ENCODE measurements at places on chromosomes 13 and 19.
A peak's percentile ranks its signal among the peaks of the same experiment; 100 is the strongest.

DNA sequence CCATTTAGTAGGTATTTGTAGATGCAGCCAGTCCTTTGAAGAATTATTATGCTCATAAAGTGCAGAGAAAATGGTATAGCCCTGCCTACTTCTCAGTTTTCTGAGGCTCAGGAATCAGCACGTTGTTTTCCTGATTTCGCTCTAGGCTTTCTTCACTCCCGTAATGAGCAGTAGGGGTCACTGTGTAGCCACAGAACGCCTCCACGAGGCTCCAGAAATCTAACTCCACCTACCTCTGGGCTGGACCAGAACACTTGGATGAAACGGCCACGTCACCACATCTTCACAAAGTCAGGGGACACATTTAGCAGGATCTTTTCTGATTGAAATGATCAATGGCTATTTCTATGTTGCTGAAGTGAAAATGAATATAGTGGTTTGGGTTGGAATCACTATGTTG lies 49.8 kb upstream of the GTF3A start:
- peak; percentile 80 for DNase-seq

- DNase-seq, result no peak
Observed at GRCh38 chr19:19711934-19712828, 20.7 kb downstream of the ZNF14 start.

- no peak for DNase-seq
Observed at GRCh38 chr19:43420954-43421353, 6.3 kb downstream of the TEX101 start.

DNA sequence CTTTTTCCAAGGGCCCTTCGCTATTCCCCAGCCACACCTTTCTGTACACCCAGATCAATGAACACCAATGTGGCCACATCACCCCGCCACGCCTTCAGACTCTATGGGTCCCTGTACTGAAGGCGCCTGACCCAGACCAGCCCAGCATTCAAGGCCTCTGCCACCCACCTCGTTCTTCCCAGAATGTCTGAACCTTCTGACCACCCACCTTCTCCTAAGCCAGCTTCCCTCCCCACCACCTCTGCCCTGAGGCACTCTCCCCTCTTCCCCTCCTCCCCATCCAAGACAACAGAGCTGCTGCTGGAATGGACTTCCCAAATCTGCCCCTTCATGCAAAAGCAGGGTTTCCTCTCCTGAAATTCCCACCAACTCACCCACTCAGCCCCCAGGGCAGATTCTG lies 3.3 kb upstream of the CEACAM20 start:
- DNase-seq, result no peak

DNA sequence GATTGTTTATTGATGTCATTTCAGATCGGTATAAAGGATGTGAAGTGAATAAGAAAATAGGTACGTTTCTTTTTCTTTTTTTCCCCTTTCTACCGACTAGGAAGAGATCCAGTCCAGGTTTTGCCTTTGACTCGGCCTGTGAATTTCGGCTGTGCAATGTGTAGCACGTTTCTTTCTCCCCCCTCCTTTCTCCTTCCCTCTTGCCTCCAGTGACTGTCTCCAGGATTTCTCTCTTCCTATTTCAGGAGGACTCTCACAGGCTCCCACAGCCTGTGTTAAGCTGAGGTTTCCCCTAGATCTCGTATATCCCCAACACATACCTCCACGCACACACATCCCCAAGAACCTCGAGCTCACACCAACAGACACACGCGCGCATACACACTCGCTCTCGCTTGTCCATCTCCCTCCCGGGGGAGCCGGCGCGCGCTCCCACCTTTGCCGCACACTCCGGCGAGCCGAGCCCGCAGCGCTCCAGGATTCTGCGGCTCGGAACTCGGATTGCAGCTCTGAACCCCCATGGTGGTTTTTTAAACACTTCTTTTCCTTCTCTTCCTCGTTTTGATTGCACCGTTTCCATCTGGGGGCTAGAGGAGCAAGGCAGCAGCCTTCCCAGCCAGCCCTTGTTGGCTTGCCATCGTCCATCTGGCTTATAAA lies at the start of gene GPC6:
TSS of gene GPC6 (plus strand) at position 185 of the 657 bp plus-strand sequence.
- DNase-seq, result peak; percentile 95

DNA sequence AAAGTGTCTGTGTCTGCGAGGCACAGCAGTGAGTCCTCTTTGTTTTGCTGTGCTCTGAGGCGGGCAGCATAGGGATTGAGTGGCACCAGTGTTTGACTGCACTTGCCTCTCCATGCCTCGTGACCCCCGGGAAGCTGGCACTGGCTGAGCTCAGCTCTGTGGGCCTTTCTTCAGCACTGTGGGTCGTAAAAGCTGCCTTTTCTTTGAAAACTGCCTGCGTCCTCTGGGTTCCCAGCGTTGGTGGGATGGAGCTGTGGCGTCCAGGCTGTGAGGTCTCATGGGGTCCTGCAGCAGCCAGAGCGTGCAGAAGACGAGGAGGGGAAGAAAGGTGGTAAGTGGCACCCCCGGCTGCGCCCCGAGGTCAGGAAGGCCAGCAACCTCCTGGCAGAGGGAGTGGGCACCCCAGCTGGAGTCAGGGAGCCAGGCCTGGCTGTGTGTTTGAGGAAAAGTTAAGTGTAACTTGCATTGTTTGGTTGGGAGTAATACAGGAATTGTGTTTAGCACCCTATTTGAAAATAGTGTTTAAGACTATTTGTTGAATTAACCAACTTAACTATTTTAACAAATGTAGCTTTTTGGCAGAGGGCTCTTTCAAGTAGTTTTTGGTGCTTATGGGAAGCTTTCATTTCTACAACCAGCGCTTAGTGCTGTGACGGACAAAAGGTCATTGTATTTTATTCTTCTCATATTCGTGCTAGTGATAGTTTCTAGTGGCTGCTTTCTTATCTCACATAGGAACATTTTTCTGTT lies 79.3 kb upstream of the TEX29 start:
- DNase-seq, result no peak

- no peak for DNase-seq
Observed at GRCh38 chr19:27971869-27972268, 1241.1 kb downstream of the UQCRFS1 start.

GRCh38 chr13:43411741-43412140 lies 375.0 kb downstream of the ENOX1 start:
- DNase-seq, result no peak

DNA sequence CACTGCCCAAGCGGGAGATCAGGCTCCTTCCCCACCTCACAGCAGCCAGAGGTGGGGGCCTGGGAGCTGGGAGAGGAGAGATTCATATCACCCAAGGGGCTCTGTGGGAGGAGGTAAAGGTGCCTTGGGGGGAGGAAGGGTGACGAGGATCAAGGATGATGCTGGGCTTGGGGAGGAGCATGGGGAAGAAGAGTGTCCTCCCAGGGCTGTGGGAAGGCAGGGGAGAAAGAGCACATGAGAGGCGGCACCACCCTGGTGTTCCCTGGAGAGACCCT lies 82.7 kb downstream of the ANKRD10 start:
- no peak for DNase-seq

- DNase-seq, result no peak
Observed at GRCh38 chr13:43044720-43045301, 21.4 kb downstream of the DNAJC15 start.

All from WERI-Rb-1 (cell line).